ENCODE measurements at places on chromosomes 3 and 15.

DNA sequence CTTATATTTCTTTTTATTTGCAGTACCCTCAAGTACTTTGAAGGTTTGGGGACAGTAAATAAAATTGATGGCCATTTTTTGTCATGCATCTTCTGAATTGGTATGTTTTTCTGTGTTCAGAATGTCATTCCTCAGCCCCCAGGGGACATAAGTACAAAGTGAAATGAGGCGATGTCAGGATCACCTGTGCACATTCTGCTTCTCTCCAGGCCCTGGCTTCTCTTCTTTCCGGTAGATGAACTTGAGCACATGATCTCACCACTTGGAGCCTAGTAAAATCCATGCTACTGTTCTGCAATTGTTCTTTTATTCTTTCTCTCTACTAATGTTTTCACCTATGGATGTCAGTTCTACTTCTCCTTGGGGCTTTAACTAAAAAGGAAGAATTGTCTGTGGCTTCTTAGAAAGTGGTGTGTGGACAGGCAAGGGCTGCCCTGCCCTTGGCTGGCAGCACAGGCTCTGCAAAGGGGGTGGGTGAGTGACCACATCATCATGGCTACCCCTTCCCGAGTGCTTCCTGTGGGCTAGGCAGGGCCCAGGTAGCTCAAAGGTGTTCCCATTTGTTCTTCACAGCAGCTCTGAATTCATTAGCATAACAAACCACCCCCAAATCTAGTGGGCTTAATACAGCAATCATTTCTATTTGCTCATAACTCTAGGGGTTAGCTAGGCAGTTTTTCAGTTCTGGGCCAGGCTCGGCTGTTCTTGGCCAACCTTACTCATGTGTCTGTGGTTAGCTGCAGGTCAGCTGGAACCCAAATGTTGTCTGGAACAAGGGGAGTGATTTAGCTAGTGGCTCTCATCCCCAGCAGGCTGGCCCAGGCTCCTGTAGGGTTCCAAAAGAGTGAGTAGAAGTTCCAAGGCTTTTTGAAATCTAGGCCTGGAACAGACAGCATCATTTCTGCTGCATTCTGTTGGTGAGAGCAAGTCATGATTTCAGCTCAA is 154.0 kb upstream of the CTDSPL start:
- DNase-seq = no peak

DNA sequence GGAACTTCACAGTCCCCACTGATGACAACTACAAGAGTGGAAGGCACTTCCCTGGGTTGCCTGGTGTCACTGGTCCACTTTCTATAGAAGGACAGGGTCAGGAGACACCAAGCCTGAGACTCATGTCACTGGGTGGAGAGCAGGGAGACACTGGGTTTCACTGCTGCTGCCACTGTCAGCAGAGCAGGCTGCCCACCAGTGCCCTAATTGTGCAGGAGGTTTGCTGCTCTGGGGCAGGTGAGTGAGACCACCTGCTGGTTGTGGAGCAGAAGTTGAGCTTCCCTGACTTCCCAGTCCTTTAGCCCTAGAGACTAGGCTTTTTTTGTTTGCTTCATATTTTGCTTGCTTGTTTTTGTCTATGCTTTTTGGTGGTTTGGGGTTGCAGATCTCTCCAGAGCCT is 528.4 kb upstream of the RGMA start:
- no peak for DNase-seq

GRCh38 chr3:183777016-183777618 is 48.3 kb downstream of the MAP6D1 start:
- no peak for DNase-seq

DNA sequence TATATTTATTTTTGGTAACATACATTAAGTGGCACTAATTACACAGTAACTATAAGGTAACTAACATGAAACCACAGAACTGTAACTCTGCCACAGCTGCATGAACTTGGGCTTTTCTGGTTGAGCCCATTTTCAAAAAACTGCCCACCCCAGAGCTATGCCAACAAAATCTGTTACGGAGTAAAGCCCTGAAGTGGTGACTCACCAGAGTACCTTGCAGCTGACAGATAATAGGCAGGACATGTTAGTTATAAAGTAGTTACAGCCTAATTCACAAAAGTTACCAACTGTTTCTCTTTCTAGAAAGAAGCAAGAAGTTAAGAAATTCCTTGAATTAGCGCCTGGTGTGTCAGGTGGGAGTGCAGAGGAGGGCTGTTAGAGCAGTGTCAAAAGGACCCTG is 1.5 kb upstream of the GPX1 start:
- peak; percentile 44 for DNase-seq

GRCh38 chr15:37394402-37395099 is 294.2 kb upstream of the MEIS2 start:
- no peak for DNase-seq

- peak; percentile 100 for DNase-seq
Observed at GRCh38 chr3:55570271-55570711, 83.2 kb upstream of the WNT5A start.

GRCh38 chr3:133377396-133377795 is 22.5 kb upstream of the BFSP2 start:
- peak; percentile 43 for DNase-seq

GRCh38 chr15:70378126-70379031 is 280.7 kb upstream of the TLE3 start:
- no peak for DNase-seq

DNA sequence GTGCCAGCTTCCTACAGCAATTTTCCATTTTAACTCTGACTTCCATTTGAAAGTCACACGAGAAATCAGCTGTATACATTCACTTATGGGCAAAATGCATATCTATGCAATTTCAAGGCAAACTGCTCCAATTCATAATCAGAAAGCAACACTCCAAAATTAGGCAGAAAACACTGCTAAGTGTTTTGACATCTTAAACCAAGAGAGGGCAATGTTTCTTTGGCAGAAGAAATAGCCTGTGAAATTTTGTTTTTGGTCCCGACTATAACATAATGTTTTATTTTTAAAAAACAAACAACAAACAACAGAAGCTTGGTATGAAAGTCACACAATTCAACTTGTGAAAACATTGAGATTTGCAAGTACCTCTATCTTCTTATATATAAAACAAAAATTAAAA is 42.6 kb downstream of the GOLIM4 start:
- no peak for DNase-seq

GRCh38 chr15:71810256-71811035 is at the start of gene NR2E3:
NR2E3 (plus strand) TSS chr15:71810554; CDS start chr15:71810744, 190 bp downstream.
- DNase-seq = no peak

DNA sequence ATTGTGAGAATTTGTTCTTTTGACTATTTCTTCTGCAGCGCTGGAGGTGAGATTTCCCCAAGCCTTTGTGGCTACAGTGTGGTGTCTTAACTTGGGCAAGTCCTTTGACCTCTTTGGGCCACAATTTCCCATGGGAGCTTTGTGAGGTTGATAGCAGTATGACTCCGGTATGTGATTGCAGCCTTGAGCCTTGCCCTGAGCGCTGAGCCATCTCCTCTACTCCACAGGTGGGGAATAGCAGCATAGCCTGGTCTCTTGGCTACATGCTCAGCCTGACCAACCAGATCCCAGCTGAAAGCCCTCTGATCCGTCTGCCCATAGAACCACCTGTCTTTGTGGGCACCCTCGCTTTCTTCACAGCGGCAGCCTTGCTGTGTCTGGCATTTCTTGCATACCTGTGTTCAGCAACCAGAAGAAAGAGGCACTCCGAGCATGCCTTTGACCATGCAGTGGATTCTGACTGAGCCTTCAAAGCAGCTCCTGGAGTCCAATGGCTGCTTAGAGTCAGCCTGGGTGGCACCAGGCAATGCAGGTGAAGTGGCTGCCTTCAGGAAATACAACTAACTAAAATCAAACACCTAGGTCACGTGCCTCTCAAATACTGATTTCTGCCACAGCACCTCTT is 30.0 kb upstream of the RPL14 start:
- DNase-seq = no peak

- DNase-seq = peak; percentile 79
Observed at GRCh38 chr15:28955993-28956421, 70.2 kb downstream of the APBA2 start.

- no peak for DNase-seq
Observed at GRCh38 chr3:96931119-96931862, 116.9 kb downstream of the EPHA6 start.

DNA sequence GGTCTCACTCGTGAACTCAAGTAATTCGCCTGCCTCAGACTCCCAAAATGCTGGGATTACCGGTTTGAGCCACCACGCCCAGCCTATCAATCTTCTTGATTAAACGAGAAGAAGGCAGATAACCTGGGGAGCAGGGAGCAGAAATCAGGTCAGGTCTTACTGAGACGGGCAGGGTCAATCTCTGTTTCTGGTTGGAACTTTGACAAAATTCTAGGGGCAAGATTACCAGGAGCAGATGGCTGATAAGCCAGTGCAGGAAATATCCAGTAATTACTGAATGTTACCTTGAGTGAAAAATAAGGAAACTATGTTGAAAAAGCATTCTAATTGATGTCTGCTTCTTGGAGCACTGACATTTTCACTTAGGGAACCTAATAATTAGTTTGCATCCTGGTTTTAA is 24.4 kb upstream of the GOLM2 start:
- no peak for DNase-seq

GRCh38 chr3:1117843-1118473 is 25.1 kb downstream of the CNTN6 start:
- DNase-seq = peak; percentile 90

- no peak for DNase-seq
Observed at GRCh38 chr3:154217671-154218070, 96.5 kb downstream of the ARHGEF26 start.

DNA sequence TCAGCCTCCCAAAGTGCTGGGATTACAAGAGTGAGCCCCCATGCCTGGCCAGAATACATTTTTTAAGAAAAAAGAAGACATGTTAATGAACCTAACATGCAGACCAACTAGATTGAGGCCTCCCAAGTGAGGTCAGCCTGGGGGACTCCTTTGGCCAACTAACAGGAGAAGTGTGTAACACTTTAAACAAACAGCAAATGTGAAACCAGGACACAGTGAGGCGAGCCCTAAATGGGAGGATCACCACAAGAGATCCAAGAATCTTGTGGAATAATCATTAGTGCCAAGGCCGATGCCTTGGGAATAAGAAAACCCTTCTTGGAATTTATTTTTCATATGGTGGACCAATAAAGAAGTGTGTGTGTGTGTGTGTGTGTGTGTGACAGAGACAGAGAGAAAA is 73.9 kb downstream of the ATP10A start:
- no peak for DNase-seq

- DNase-seq = no peak
Observed at GRCh38 chr3:15261274-15261673, 55.2 kb downstream of the CAPN7 start.

GRCh38 chr3:1147819-1148218 is 55.0 kb downstream of the CNTN6 start:
- no peak for DNase-seq

- DNase-seq = no peak
Observed at GRCh38 chr3:99607151-99607550, 31.2 kb upstream of the COL8A1 start.

GRCh38 chr3:43641306-43642114 is 19.7 kb upstream of the ANO10 start:
- no peak for DNase-seq

- no peak for DNase-seq
Observed at GRCh38 chr15:91885714-91886270, 32.3 kb downstream of the SLCO3A1 start.

- no peak for DNase-seq
Observed at GRCh38 chr3:13288732-13289718, 131.1 kb downstream of the NUP210 start.

DNA sequence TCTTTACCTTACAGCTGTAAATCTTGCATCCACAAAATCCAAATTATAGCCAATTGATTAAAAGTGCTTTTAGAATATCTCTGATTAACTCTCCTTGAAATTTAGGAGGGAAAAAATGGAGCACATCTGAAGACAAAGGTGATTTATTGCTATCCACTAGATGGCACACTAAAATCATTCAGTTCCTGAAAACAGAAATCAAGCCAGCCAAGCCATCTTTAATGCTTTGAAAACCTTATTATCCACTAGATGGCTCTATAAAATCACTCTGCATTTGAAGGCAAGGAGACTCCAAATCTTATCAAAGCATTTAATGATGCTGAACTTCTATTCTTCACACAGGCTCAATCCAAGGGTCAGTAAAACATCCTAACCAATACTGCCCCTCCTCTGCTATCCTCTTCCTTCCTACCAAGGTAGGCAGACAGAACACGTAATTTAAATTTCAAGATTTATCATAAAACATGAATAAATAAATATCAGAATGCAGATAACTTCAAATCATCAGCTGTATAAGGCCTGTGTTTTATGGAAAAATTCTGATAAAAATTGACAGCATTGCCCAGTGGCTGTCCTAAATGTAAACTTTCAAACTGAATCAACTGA is 48.4 kb downstream of the GOLIM4 start:
- peak; percentile 80 for DNase-seq

DNA sequence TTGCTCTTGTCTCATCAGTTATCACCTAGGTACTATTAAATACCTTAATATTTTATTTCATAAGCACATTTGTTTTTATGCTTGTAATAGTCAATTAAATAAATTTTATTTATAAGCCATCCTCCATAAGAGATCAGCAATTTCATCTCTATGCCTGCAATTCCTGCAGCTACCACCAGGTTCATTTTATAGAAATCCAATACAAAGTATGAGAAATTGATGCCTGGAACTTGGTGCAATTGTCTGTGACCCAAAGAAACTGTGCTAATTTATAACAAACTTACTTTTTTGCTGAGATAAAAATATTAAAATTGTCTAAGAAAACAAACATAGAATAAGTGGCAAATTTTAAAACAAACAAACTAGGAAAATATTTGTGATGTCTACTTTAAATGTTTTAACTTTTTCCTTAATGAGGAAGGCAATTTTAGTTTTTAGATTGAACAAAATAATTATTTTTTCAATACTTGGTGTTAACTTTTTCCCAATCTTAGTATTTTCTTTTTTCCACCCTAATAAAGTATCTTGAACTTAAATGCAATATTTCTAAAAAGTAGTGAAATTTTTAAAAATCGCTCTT is 1026.6 kb downstream of the ROBO1 start:
- DNase-seq = no peak

GRCh38 chr3:17094551-17094950 is 209.8 kb downstream of the PLCL2 start:
- DNase-seq = no peak

DNA sequence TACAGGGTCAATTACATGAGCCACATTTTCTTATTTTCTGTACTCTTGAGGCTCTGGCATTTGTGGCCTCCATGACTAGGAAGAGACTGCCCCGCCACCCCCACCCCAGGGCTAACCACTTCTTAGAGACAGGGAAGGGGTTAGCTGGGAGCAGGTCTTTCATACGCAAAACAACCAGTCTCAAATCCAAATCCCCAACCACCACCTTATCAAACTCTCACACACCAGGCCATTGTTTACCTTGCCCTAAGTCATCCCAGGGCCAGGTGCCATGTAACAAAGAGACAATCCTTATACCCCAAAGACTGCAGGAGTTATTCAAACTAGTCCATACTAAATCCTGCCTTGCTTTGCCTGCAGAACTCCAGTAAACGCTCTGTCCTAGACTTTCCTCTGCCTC is 77.8 kb downstream of the B3GNT5 start:
- DNase-seq = no peak

GRCh38 chr3:138687236-138687635 is 78.7 kb downstream of the FAIM start:
- no peak for DNase-seq

DNA sequence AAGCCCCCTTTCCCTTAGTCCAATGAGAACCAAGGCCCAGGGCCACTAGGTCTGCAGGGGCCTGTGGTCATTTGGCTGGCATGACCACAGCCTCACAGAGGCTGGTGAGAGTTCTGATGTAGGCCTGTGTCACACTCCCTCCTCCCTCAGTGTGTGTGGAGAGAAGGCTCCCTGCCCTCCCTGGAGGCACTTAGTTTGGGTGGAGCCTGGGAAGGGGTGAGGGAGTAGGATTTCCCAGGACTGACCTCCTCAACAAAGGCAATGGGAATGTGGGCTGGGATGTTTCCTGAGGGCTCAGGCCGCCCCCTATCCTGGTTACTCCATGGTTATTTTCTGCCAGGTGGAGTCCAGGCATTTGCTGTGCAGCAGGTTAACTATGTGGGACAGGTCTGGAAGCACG is 7.6 kb downstream of the TEX264 start:
- DNase-seq = no peak
